ENCODE measurements at places on chromosomes 5 and 9.

DNA sequence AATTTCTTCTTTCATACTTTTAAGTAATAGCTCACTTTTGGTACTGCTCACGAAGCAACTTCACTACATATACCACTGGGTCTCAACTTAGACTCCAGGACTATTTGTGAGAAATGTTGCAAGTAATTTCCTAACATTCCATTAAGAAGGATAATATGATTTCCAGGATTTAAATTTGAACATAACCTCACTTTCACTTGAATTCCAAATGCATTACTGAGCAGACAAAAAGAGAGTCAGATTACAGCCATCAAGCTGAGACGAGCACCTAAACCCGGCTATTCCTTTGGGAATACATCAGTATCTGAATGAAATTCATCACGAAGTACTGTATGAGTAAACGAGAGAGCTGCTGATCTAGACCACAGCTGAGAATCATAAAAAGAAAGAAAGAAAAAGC is 47.3 kb downstream of the LIFR start:
- DNase-seq: no peak

DNA sequence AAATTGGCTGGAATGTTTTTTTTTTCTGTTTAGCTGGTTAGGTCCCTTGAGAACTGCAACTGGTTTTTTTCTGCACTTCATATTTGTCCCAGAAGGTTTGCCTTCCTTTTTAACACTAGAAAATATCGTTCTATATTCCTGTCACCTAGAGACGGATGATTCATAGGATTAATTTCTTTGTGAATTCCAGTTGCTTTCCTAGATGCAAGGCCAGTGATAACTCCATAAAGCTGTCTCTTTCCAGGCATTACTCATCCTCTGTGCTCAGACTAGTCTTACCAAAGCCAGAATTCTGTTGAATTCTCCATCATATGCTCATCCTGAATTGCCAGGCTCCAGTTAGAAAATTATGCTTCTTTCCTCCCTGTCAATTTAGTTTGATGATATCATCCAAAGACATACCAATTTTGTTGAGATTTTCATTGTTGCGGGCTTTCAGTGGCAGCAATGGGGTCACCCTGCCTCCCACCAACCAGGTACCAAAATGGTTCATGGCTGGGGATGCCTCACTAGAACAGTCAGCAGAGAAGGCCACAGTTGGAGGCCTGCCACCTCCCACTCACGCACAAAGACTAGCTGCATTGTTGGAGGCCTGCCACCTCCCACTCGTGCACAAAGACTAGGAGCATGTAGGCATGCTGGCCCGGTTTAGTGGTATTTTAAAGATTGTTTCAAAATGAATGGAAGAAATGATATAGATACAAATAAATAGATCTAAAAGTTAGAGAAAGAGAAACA is 8.5 kb downstream of the BAAT start:
- DNase-seq: no peak

DNA sequence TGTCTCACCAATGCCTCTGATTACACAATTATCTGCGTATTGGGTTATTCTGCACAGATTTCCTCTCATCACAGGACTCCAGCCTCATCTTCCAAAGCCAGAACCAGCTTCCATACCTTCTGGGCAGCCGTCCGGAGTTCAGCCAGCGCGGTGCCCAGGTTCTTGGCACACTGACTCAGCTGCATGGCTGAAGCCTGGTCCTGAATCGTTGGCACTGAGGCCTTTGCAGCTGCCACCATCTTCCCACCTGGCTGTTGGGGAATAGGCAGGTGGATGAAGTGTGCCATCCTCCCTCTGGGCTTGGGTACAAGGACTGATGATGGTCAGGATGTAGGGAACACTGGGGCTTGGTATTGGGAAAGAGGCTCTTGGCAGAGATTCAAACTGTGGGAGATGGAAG is 17.9 kb downstream of the TLN1 start:
- DNase-seq: no peak

DNA sequence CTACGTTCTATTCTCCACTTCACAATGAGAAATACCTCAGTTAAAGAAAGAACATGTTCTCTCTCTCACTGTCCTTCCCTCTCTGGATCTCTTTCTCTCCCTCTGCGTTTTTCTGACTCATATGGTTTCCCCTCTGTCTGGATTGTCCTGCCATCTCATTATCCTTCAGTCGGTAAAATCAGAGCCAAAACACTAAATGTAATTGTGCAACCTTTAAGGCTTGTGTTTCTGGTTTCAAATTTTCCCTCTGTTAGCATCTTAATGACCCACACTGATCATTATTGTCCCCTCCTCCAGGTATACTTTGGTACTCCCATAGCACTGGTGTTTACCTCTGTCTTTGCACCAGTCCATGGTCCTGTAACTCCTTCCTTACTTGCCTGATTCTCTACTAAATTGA is 509.4 kb upstream of the C9orf72 start:
- DNase-seq: no peak

- no peak for DNase-seq
Observed at GRCh38 chr5:150703762-150704161, 2.9 kb upstream of the RBM22 start.

DNA sequence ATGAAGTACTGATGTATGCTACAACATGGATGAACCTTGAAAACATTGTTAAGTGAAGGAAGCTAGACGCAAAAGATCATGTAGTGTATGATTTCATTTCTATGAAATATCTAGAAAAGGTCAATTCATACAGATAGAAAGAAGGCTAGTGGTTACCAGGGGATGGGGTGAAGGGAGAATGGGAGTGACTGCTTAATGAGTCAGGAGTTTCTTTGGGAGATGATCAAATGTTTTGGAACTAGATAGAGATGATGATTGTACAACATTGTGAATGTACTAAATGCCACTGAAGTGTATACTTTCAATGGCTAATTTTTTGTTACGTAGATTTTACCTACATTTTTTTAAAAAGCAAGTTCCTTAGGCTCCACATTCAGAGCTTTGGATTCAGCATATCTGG is 14.9 kb upstream of the DELE1 start:
- no peak for DNase-seq

GRCh38 chr5:74725331-74725730 is 40.3 kb downstream of the HEXB start:
- DNase-seq: no peak

DNA sequence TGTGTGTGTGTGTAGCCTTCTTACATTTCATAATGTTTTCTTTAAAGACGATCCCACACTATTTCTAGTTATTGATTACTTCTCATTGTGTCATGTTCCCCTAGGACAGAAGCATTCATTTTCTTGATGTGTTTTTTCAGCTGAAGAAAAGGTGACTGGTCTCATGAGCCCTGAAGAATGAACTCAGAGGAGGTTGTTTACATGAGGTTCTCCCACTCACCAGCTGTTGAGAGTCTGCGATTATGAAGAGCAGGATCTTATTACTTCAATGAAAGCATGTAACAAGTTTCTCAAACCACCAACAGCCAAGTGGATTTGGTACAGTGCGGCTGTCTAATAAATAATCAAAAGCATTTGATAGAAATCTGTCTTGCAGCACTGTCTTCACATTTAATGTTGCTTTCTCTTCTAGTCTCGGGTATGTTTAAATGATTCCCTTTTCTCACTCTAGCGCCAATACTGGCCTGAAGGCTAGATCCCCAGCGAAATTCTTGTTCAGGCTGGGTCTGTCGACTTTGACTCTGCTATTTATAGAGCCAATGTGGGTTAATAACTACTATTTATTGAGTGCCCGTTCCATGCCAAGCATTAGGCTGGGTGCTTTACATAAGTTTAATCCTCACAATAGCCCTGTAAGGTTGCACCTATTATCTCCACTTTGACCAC is 9.6 kb upstream of the FSD1L start:
- no peak for DNase-seq

GRCh38 chr5:35771300-35771699 is 85.4 kb upstream of the IL7R start:
- no peak for DNase-seq

- peak; percentile 24 for DNase-seq
Observed at GRCh38 chr9:98875536-98875935, 68.1 kb downstream of the GALNT12 start.

- DNase-seq: no peak
Observed at GRCh38 chr5:37005946-37006540, 129.5 kb downstream of the NIPBL start.

- no peak for DNase-seq
Observed at GRCh38 chr9:107942856-107943255, 453.3 kb upstream of the KLF4 start.

- no peak for DNase-seq
Observed at GRCh38 chr5:178674334-178674733, 47.5 kb upstream of the CLK4 start.

GRCh38 chr9:31520301-31521085 is 864.0 kb upstream of the ACO1 start:
- no peak for DNase-seq

DNA sequence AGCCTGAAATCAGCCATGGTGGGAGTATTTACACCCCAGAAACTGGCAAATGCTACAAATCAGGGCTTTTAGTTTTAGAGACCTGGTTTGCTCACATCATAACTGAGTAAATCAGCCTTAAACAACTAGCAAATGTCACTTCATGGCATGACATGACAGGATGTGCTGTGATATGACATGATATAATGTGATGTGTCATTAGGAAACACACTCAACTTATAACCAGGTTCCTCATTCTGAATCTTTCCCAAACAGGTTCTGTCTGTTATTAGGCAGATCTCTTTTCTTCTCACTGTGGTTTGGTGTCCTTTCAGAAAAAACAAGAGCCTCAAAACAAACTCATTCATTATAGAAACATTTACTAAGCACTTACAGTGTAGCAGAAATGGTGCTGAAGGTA is 90.5 kb downstream of the ADAMTS12 start:
- DNase-seq: no peak

GRCh38 chr9:2338777-2339365 is 282.7 kb upstream of the VLDLR start:
- DNase-seq: no peak

DNA sequence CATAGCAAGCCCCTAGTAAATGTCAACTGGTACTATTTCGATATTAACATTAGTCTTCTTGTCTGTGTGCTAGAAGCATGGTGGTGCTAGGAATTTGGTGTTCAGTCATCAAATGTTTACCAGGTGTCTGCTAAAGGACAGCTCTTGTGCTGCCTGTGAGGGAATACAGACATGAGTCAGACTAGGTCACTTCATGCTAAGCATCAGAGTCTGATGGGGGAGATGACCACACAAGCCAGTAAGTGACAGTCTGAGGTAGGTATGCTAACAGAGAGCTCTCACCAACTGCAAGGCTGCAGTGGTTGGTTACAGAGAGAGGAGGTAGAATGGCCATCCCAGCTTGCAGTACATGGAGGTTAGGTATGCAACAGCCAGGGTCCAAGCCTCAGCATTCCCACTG is 320.9 kb downstream of the CDK5RAP2 start:
- no peak for DNase-seq

- peak; percentile 50 for DNase-seq
Observed at GRCh38 chr9:113620377-113621161, 157.0 kb downstream of the RGS3 start.

DNA sequence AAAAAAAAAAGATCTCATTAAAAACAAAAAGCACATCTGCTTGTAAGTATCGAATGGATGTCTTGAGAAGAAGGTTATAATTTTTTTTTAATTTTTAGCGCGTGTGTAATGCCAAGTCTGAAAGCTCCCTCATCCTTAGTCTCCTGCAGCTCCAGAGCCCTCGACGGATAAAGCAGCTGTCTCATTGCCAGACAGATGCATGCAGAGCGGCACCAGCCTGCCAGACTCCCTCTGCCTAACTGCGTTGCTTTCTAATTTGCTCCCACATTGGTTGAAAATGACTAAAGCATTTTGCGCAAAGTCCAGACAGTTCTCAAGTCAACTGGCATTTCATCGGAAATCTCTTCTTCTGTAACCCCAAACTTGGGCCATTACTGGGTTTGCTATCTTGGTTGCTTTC is 29.4 kb downstream of the OLFM1 start:
- DNase-seq: no peak

GRCh38 chr9:3292311-3292710 is 233.5 kb downstream of the RFX3 start:
- no peak for DNase-seq

GRCh38 chr5:145161391-145161790 is 673.8 kb downstream of the PRELID2 start:
- DNase-seq: no peak

DNA sequence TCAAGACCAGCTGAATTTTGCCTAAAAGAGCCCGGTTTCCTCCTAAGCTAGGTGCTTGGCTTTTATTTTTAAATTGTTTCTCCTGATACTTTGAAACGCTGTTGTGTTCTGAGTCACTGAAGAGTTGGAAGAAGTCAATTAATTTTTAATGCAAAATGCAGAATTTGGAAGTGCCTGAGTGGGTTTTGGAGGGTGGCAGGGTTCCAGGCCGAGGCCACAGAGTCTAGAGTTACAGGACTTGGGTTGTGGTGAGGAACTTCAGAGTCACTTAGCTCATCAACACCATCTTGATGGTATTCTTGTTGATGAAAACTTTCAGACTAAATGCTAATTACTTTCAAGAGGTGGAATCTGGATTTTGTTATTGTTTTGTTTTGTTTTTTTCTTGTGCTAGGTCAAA is 130.6 kb downstream of the PDZD2 start:
- no peak for DNase-seq

GRCh38 chr5:55857247-55857640 is 6.1 kb downstream of the IL31RA start:
- no peak for DNase-seq

DNA sequence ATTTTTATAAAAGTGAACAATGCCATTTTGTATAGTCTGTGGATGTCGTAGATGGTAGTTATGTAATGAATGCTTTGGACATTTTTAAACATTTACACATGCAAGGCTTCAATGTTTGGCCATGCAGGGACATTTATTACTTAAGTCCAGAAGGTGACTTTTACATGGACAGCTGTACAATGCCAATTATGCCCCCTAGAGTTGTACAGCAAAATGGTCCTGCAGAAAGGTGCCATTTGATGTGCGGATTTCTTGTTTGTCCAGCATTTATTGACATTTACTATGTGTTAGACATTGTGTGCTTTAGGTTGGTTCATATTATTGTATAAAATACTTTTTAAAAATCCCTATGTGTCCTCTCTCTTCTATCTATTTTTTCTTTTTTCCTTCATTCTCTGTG is 22.5 kb upstream of the COMMD10 start:
- no peak for DNase-seq

- no peak for DNase-seq
Observed at GRCh38 chr5:111810112-111810511, 53.1 kb upstream of the NREP start.

DNA sequence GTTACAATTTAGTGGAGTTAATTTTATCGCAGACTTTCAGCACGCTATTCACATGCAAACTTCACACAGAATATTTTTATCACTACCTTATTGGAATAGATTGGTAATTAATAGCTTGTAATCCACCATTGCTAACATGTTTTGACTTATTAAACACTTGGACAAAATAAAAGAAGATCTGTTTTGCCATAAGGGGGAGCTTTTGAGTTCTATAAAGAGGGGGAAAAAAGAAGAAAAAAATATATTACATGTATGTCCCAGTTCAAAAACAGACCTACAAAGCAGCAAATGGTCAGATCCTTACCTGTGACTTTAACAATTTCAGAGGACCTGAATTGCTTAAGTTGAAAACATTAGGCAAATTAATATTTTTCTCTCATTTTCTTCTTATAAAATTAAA is 1.2 kb upstream of the PAPPA start:
- DNase-seq: no peak

Measured in activated CD8-positive, alpha-beta memory T cell treated with anti-CD3 and anti-CD28 coated beads for 24 hours (primary cell).